ELR (cell line): ENCODE measurements at places on chromosomes 11 and 22.

GRCh38 chr22:47422736-47423135 lies 660.3 kb downstream of the TBC1D22A start:
- DNase-seq = no peak

DNA sequence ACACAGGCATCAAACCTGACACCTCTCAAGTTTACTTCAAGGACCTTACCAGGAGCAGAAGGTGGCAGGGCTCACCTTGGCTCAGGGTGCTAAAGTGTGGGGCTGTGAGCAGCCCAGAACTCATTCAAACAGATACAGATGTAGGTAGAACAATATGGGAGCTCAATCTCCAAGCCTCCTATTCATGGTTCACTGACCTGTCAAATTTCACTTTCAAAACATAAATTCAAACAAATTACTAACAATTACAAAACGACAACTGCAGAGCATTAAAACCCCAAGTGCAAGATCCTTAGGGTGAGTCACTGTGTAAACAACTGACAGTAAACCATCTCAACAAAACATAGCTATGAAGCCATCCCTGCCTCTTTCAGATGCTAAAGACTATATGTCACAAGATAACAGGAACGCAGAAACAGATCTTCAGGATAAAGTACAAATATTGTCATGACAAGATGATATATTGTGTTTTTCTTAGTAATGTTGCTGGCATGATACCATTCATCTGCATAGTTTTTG lies 303.5 kb upstream of the ANO3 start:
- DNase-seq = peak; percentile 69

- DNase-seq = no peak
Measured at GRCh38 chr11:16261836-16262644, 94.3 kb downstream of the SOX6 start.

GRCh38 chr22:35531676-35532075 lies 9.0 kb upstream of the RASD2 start:
- DNase-seq = no peak

DNA sequence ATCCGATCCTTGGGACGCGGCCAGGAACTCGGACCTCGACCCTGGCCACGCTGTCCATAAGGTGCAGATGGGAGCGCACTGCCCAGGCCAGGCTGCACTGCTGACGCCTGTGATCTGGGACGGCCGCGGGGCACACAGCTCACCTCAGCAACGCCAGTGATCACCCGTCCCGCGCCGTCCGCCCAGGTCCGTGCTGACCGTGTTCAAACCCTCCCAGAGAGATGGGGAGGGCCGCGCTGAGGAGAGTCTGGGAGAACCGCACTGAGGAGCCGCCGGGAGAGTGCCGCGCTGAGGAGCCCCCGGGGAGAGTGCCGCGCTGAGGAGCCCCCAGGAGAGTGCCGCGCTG lies 636 bp downstream of the KCNQ1OT1 start:
- DNase-seq = peak; percentile 39

DNA sequence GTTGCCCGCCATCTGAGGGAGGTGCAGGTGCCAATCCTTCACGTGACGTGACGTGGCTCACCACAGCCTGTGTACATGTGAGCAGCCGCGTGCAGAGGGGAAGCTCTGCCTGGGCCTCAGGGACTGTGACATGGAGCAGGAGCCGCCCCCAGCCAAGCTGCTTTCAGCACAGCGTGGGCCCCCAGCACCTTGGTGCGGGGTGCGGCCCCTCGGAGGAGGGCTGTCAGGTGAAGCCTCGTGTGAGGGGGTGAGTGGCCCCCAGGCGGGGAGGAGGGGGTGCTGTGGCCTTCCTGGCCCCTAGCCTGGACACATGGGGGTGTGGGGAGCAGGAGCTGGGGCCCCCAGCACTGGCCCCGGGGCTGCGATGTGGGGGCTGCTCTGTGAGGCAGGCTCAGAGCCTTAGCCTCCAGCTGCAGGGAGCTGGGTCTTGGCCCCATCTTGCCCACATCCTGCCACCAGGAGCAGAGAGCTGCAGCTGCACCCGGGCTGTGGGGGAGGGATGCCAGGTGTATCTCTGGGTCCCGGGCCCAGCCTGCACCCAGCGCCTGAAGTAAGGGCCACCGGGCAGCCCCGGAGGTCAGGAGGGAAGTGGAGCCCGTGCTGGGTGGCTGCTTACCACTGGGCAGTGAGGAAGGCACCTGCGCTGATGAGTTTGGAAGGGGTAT lies at the start of gene ADORA2A:
Gene ADORA2A (plus strand): TSS at position 100 of the 665 bp plus-strand sequence. CDS start 5,806 bp downstream, outside the sequence.
- DNase-seq = no peak

GRCh38 chr11:36346562-36347383 lies 50.7 kb downstream of the PRR5L start:
- no peak for DNase-seq
